ENCODE measurements at places on chromosomes 16 and 17.

- no peak for DNase-seq
These were observed 4.8 kb downstream of the P2RX1 start for GRCh38 chr17:3911271-3912053.

DNA sequence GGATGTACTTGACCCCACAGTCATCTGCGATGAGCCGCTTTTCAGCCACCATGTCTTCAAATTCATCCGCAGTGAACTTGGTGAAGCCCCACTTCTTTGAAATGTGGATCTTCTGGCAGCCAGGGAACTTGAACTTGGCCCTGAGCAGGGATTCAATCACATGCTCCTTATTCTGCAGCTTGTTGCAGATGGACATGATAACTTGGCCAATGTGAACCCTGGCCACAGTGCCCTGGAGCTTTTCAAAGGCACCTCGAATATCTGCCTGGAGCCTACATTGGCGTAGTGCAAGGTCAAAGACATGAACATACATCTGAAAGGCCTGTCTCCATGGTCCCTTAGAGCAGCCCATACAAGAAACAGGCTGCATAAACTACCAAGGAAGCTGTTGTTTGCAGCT is 1.8 kb upstream of the TENT4B start:
- DNase-seq = no peak

- DNase-seq = no peak
These were observed 1.9 kb downstream of the PRR15L start for GRCh38 chr17:47955497-47956461.

DNA sequence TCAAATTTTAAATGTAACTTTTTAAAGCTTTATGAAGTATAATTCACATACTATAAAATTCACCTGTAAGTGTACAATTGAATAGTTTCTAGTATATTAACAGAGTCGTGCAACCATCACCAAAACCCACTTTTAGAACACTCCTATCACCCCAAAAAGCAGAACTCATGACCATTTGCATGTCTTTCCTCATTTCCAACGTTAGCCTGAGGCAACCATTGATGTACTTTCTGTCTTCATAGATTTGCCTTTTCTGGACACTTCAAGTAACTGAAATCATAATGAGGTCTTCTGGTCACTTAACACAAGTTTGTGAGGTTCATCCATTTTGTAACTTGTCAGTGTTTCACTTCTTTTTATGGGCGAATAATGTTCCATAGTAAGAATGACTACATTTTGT is 33.2 kb downstream of the METTL16 start:
- DNase-seq = no peak

DNA sequence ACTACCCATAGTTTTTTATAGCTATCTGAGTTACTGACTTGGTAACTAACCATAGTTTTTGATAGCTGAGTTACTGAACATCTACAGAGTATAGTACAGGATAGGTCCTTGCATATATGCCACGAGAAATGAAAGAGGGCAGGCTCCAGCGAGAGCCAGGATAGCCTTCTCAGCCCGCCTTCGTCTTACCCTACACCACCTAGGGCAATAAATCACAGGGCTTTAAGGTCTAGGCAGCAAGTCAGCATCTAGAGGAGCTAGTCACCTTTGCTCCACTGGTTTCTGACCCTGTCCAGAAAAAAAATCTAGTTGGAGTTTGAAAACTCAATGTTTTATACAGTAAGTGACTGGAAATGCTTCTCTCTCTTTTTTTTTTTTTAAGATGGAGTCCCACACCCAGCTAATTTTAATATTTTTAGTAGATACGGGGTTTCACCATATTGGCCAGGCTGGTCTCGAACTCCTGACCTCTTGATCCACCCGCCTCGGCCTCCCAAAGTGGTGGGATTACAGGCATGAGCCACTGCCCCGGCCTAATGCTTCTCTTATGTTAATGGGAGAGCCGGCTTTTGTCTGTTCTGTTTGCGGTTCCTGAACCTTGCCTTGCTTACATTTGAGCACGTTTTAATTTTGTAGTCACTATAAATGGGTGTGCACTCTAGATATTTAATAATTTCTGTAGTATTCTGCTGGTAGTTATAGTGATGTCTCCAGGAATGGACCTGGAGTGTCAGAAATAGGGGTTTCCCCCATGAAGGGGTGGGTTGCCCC is 2.8 kb downstream of the BFAR start:
- DNase-seq = no peak

DNA sequence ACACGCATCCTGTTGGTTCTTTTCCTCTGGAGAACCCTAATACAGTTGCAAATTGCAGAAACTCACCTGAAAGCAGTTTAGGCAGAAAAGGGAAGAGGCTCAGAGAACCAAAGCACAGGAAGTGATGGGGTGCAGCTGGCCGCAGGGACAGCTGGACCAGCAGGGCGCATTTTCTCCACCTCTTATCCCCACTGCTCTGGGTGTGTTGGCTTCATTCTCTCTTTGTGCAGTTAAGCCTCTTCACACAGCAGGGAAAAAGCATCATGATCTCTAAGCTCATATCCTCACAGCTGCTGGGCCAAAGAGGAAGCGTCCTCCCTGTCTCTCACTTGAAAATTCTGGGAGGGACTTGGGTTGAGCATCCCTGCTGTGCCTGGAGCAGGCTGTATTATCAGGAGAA is 20.0 kb upstream of the LRRC75A start:
- DNase-seq = peak; percentile 2

DNA sequence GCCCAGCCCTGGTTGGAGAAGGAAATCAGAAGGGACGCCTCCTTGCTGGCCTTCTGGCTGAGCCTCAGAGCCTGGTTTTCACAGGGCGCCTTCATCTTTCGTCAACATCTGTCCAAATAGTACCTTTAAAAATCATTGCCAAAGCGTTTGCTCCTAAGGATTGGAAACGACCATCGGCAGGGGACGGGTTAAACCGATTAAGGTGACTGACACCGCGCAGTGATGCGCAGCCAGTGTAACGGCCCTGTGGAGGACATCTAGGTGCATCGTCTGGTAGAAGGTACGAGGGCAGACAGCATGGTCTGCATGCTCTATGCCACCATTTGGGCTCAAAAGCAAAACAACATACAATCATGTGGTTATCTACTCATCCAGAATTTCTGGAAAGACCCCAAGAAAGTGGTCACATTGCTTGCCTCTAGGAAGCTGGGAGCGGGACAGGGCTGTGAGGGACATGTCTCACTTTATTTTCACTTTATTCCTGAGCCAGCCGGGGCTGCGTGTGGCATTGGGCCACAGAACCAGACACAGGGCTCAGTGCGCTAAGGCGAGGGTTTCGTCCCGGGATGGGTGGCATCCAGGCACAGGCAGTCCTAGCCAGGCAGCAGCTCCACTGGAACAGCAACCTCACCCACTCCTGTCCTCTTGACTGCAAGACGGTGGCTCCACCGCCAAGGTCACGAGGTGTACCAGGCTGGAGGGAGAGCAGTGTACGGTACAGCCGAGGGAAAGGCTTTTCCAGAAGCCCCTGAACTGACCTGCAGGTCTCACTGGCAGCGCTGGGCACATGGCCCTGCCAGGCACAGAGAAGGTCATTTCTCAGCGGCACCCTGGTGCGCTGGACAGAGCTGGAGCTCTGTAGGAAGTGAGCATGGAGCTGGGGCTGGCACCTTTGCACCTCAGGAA is 40.9 kb upstream of the JPH3 start:
- no peak for DNase-seq

- DNase-seq = no peak
These were observed 25.0 kb downstream of the CYB561 start for GRCh38 chr17:63420868-63421680.

DNA sequence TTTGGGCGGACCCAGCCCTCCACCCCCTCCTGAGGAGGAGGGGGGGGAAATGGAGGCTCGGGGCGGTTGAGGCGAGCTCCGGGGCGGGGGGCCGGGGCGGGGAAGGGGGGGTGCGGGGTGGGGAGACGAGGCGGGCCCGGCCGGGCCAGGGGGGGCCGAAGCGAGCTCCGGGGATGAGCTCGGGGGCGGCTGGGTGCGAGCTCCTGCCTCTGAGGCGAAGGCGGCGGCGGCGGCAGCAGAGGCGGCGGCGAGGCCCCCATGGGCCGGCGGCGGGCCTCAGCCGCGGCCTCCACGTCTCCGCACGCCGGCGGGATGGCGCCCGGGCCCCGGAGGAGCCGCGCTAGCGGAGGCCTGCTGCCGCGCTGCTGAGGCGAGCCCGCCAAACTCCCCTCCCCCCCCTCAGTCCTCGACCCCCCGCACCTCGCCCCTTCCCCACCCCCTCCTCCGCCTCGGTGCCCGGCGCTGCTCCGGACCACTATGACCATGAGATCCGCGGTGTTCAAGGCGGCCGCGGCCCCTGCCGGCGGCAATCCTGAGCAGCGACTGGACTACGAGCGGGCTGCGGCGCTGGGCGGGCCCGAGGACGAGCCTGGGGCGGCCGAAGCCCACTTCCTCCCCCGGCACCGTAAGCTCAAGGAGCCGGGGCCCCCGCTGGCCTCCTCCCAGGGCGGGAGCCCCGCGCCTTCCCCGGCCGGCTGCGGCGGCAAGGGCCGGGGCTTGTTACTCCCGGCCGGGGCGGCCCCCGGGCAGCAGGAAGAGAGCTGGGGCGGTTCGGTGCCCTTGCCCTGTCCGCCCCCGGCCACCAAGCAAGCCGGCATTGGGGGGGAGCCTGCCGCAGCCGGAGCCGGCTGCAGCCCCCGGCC is 596 bp downstream of the MSL1 start:
- DNase-seq = peak; percentile 60

DNA sequence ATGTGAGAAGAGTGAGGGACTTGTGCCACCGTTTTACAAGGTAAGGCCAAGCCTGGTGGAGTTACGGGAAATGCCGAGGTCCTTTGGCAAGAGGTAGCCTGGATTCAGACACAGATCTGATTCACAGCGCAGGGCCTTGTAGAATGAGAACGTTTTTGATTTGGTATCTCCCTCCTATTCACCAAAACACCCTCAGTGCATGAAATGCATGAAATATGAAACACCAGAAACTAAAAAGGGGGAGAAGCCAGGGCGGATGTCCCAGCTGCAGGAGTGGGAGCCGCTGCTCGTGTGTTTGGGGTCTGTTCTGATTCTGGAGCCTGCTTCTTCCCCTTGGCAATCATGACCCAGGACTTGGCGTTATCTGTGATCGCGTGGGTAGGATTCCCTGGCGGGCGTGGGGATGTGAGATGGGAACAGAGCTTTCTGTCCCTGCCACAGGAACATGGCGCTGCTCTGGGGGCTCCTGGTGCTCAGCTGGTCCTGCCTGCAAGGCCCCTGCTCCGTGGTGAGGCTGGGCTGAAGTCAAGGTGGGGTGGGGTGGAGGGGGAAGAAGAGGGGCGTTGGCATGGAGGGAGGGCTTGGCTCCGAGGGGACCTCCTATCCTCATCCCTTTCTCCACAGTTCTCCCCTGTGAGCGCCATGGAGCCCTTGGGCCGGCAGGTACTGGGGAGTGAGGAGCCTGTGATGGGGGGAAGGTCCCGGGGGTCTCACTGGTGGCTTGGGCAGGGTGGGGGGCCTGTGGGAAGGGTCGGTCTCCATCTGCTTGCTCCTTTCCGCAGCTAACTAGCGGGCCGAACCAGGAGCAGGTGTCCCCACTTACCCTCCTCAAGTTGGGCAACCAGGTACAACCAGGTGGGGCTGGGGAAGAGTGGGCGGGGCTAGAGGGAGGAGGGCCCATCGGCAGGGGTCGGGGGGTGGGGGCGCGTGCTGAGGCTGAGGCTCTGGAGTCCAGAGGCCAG is 2.2 kb downstream of the SERPINF2 start:
- no peak for DNase-seq
